ENCODE measurements at places on chromosomes 6 and 20. TPM values are rescaled to one million over a fixed set of nuclear protein-coding genes. Genes with fewer than 3 reads are reported as not detected.

GRCh38 chr6:127383988-127384387 is 40.6 kb upstream of the ECHDC1 start:
- no peak for DNase-seq

DNA sequence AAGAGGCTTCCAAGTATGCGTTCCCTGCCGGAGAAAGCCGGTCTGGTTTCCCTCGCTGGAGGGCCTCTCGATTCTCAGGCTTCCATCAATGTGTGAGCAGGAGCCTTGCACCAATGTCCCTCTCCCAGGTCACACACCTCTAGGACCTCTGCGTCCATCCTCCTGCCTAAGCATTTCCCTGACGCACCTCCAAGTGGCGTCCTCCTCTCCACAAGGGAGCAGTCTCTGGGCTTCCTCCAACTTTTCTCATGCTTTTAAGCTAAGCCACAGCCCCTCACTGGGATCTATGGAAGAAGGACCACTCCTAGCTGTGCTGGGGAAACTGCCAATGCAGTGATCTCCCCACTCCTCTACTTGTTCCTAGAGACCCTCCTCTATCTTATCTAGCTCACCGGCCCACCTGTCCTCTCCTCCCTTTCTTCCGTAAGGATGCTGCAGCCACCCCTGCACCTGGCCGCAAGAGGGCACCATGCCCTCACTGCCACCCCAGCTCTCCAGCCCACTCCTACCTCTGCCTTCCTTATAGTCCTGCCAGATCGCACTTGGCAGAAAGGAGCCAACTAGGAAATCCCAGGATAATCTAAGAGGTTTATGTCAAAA is 258.7 kb downstream of the LRFN2 start:
- no peak for DNase-seq

Gene PI16
- 92.0 TPM for polyA plus RNA-seq

DNA sequence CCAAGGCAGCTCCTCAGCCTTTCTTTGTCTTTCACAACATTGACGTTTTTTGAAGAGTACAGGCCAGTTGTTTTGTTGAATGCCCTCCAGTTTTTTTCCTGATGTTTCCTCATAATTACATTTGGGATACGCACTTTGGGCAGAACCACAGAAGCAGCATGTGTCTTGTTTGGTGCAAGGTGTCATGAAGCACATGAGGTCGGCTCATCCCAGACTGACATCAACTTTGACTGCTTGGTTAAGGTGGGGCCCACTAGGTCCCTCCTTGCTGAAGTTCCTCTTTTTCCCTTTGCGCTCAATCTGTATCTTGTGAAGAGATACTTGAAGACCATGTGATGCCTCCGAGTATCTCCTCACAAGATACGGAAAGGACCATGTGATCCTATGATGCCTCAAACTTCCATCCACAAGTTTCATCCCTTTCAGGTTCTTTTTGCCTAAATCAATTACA is 10.5 kb downstream of the SNAI1 start:
- no peak for DNase-seq

- DNase-seq, result no peak
These were observed 90.5 kb downstream of the PRND start for GRCh38 chr20:4812216-4812615.

DNA sequence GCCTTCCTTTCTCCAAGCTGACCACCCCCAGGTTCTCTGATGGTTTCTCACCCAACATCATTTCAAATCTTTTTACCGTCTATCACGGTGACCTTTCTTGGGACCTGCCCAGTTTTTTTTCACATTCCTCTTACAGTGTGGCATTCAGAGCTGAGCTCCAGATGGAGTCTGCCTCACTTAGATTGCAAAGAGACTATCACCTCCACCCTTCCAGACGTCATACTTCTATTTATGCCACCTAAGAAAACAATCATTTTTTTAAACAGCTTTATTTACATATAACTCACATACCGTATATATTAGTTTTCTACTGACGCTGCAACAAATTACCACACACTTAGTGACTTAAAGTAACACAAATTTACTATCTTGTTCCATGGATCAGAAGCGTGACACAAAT is 32.3 kb upstream of the CTNNBL1 start:
- no peak for DNase-seq

DNA sequence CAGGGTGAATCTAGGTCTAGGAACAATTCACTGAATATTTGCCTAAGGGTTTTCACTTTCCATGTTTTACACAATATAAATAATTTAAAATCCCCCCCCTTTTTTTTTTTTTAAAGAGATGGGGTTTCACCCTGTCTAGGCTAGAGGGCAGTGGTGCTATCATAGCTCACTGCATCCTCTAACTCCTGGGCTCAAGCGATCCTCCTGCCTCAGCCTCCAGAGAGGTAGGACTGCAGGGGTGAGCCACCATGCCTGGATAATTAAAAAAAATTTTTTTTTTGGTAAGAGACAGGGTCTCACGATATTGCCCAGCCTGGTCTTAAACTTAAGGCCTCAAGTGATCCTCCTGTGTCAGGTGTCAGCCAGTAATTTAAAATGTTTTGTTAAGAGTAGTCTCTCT is 17.8 kb downstream of the QKI start:
- no peak for DNase-seq

DNA sequence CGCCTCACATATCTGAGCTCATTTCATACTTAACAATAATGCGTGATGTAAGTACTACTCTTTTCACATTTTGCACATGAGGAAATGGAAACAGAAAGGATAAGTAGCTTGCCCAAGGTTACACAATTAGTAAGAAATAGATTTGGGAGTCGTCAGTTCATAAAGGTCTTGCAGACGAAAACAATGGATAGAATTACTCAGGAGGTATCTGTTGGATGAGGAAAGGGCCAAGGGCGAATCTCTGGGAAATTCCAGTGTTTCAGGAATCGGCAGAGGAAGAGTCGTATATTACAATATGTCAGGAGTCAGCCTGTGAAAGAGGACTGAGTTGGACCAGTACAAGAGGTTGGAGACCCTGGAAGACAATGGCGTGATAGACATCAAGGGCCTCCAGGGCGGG is 12.8 kb upstream of the EDN1 start:
- DNase-seq, result no peak

GRCh38 chr6:111583986-111584385 is 21.7 kb downstream of the TRAF3IP2 start:
- DNase-seq, result no peak

- DNase-seq, result no peak
These were observed 97.8 kb upstream of the PCSK2 start for GRCh38 chr20:17129089-17129488.

Gene SKIC2
- polyA plus RNA-seq, result 17.3 TPM

GRCh38 chr20:63042448-63043071 is 35.8 kb upstream of the BHLHE23 start:
- no peak for DNase-seq

Gene PDE10A
- not detected for polyA plus RNA-seq

Gene CCDC170
- not detected for polyA plus RNA-seq

DNA sequence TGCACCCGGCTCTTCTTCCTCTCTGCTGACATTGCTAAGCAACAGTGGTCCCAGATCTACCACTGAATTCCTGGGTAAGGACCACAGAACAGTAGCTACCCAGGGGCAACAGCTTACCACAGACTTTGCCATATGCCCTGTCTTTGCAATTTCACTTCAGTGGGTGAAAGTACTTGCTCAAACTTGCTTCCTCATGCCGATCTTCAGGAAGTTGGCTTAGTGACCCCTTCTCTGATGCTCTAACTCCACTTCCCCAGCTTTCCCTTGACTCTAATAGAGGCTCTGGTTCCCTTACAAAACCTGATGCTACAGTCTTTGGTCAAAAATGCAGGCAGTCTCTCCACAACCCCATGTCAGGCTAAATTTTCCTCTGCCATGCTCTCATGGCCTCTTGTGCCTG is 3.3 kb upstream of the TAAR5 start:
- no peak for DNase-seq

GRCh38 chr20:40251284-40251932 is 437.6 kb downstream of the MAFB start:
- DNase-seq, result no peak

Gene RHAG
- not detected for polyA plus RNA-seq

GRCh38 chr6:30463651-30464618 is 25.4 kb upstream of the HLA-E start:
- peak; percentile 64 for DNase-seq

DNA sequence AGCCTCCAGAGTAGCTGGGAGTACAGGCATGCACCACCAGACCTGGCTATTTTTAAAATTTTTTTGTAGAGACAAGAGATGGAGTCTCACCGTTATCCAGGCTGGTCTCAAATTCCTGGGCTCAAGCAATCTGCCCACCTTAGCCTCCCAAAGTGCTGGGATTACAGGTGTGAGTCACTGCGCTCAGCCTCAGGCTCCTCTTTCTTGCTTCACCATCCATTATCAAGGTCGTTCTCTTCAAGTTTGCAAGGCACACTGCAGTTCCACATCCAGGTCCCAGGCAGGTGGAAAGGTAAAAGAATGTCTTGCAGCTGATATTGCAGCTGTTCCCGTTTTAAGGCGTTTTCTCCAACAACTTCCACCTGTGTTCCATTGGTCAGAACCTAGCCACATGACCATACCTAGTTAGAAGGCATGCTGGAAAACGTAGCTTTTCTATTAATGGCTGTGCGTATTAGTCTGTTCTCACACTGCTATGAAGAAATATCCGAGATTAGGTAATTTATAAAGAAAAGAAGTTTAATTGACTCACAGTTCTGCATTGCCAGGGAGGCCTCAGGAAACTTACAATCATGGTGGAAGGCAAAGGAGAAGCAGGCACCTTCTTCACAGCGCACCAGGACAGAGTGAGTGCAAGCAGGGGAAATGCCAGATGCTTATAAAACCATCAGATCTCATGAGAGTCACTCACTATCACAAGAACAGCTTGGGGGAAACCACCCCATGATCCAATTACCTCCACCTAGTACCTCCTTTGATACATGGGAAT is 51.7 kb downstream of the PCNA start:
- DNase-seq, result no peak

DNA sequence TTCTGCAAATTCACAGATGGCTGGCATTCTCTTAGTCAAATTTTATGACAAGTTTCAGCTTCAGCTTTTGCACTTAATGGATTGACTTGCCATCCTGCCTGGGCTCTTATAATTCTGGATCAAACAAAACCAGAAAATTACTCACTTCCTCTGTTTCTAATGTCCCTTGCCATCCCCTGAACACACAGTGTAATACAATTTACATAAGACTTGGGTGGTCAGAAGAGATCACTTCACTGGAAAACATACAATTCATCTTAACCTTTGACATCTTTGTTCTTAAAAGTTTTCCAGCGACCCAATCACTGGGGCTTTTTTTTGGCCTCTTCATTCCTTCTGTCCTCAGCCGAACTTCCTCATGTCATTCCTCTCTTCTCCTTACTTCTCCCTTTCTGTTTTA is 199.0 kb downstream of the ARHGAP18 start:
- DNase-seq, result no peak

GRCh38 chr6:51844336-51844735 is 243.1 kb downstream of the PKHD1 start:
- DNase-seq, result no peak

- DNase-seq, result no peak
These were observed 216.1 kb upstream of the SYNDIG1 start for GRCh38 chr20:24253321-24253720.

GRCh38 chr6:109515781-109516409 is 32.9 kb upstream of the ZBTB24 start:
- no peak for DNase-seq

- DNase-seq, result no peak
These were observed 28.8 kb downstream of the LAMP5 start for GRCh38 chr20:9543214-9543613.

DNA sequence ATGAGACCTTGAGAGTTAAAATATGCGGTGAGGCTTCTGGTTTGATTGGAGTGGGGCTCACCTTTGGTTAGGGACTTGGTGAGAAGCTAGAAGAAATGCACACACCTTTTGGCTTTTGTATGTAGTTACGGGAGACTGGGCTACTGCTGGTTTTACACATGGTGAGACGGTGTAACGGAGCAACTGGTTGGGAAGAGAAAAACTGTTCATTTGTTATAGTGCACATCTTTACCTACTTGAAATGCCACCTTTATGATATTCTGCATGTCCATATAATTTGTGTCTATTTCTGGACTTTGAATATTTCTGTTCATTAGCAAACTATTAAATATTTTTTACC is 31.6 kb downstream of the TIAM2 start:
- no peak for DNase-seq

DNA sequence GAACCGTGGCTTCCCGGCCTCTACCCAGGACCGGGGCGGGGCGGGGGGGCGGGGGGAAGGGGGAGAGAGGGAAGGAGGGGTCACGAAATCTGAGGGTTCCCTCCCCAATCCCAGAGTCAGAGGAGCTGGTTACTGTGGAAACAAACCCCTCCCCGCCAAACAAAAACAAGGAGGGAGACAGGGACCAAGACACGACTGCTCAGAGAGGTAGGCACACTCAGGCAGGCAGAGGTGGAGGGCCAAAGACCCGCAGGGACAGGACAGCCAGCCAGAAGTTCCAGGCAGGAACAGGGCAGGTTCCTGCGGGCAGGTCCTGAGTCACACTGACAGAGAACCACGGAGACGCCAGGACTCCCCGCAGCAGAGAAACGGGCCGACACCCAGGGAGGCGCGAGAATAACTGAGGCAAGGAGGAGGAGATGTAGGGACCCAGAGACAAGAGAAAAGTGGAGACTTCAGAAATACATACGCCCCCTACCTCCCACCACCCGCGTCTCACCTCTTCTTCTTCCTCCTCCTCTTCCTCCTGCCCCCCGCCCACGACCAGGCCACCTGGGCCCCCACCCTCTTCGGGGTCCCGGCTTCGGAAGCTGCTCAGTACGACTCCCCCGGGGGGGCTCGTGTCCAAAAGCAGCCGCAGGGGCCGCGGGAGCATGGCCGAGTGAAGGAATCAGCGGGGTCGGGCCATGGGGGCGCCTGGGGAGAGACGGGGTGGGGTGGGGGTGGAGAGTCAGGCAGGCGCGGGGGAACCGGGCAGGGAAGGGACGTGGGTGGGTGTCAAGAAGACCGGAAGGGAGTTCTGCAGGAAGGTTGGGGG is 578 bp downstream of the RGL2 start:
- DNase-seq, result peak; percentile 54

Gene KCNG1
- 0.24 TPM for polyA plus RNA-seq

Gene SEL1L2
- not detected for polyA plus RNA-seq

- no peak for DNase-seq
These were observed 2.8 kb upstream of the HMGA1 start for GRCh38 chr6:34233867-34234266.

Gene RBM39
- 112 TPM for polyA plus RNA-seq

Gene ADGRF5
- not detected for polyA plus RNA-seq

Gene THBD
- not detected for polyA plus RNA-seq
